ENCODE measurements at places on chromosomes 5 and 9. TPM values are rescaled to one million over a fixed set of nuclear protein-coding genes. Genes with fewer than 3 reads are reported as not detected.
A peak's percentile ranks its signal among the peaks of the same experiment; 100 is the strongest.

- no peak for DNase-seq
Measured at GRCh38 chr5:54804521-54804920, 180.9 kb downstream of the ESM1 start.

GRCh38 chr9:615756-616155 lies 225.7 kb upstream of the DMRT1 start:
- no peak for DNase-seq

The CAVIN4 gene
- 60.2 TPM for total RNA-seq

DNA sequence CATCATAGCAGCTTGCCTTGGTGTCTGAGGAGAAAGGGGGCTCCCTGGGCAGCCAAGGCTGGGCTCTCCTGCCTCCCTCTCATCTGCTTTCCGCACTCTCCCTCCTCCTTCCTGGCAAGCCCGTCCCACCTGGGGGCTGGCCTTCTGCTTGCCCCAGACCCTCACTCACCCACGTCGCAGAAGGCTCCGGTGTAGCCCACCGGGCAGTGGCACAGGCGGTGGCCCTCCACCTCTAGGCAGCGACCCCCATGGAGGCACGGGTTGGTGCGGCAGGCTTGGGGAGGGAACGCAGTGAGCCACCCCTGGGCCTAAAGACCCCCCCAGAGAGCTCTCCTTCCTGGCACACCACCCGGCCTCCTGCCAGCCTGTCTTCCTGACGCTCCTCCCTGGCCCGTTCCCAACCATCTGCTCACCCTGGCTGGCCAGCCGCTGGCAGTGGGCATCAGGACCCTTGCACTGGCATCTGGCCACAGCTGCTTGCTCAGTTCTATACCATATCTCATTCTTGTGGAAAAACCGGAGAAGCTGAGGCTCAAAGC lies 4.2 kb upstream of the PFN3 start:
- DNase-seq, result peak; percentile 56

GRCh38 chr9:90458485-90458884 lies 184.1 kb downstream of the DIRAS2 start:
- DNase-seq, result no peak

The BTNL3 gene
- total RNA-seq, result not detected

Measured in right cardiac atrium (tissue), 5 donors.